T-helper 17 cell (primary cell): ENCODE measurements at places on chromosomes 13 and 19. TPM values are rescaled to one million over a fixed set of nuclear protein-coding genes. Genes with fewer than 3 reads are reported as not detected.

- no peak for DNase-seq
These were observed 9.3 kb downstream of the PPFIA3 start for GRCh38 chr19:49128545-49129237.

DNA sequence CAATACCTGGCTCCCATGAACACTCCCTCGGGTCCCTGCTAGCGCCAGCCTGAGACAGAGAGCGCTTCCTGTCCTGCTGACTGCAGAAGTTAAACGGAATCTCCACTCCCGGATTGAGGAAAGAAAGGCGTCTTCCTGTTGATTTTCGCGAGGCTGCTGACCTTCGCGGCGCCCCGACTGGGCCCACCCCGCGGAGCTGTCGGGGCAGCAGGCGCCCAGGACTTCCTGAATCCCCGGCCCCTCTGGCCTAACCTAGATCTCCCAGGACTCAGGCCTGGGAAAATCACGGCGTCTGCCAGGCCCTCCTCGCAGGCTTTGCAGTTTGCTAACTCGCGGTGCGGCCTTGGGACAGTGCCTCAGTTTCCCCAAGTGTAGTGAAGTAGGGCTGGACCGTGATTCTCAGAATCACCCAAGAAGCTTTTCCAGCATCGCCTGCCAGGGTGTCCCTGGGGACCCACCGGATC is 108.8 kb downstream of the KCTD15 start:
- DNase-seq = no peak

DNA sequence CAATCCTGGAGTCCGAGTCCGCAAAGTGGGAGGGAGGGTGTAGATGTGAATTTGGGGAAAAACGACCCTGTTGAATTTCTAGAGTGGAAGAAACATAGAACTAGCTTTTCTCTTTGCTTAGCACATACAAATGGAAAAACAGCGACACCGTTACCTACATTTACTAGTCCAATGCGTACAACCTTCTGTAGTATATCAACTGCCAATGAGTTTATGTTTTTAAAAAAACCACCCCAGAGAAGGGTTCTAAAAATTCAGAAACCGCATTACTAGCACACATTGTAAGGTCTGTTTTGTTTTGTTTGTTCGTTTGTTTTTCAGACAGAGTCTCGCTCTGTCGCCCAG is 332 bp upstream of the SUPT20H start:
- DNase-seq = no peak

Gene CFAP97D2
- not detected for total RNA-seq

DNA sequence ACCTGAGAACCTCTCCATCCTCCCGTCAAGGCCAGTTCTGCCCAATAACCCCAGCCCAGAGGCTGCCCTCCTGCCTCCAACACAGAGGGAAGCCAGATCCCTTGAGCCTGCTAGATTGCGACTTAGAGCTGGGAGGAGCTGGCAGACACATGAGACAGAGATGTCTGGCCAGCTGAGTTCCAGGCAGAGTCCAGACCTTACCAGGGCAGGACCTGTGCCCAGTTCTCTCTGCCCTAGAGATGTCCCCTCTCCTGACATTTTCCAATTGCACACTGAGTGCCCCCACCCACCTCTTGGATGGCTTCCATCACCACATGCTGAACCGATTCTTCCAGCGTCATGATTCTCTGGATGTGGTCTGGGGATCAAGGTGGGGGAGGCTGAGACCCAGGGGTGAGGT is 3.0 kb downstream of the HOOK2 start:
- DNase-seq = no peak

DNA sequence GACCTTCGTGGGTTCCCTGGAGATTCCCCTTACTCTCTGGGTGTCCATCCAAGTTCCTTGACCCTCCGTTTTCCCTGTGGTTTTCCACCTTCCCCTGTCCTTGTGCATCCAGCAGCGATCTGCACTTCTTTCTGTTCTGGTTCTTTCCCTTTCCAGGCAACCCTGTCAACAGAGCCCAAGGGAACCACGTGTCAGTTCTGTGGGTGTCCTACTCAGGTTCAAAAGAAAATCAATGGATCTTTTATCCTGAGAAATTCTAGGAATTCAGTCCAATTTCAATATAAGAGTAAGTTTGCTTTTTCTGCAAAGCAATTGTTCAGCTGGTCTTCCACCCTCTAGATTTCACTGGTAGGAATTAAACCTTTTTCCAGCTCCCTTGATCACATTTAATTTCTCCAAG is 1394.8 kb upstream of the SLC10A2 start:
- DNase-seq = no peak

Gene CEACAM4
- 0.92 TPM for total RNA-seq

- DNase-seq = peak; percentile 86
These were observed at the start of gene CLASRP for GRCh38 chr19:45038931-45039893. TSS of gene CLASRP (plus strand) at chr19:45039045. CDS start at chr19:45040213, 1,168 bp downstream.

DNA sequence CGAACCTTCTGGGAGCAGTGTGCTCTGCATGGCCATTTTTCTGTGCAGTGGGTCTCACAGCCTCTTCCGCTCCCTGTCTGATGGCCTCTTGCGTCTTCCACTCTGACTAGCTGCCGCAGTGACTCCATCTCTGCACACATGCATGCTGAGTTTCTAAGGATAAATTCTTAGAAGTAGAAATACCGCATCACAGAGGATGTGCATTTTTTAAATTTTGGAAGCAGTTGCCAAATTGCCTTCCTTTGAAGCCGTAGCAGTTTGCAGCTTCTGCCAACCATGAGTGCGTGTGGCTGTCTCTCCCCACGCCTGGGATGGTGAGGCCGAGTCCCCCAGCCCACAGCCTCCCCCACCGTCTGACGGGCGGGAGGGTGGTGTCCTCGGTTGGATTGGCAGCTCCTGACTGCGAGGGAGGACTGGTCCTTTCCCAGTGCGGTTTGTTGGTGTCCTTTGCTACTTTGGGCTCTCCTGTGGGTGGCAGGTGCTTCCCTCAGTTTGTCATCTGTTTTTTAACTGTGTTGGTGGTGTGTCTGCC is 9.8 kb downstream of the FZR1 start:
- no peak for DNase-seq

Gene TNFRSF19
- total RNA-seq = 0.16 TPM

Gene CEBPA
- 2.4 TPM for total RNA-seq

Gene KCNC3
- 1.4 TPM for total RNA-seq

DNA sequence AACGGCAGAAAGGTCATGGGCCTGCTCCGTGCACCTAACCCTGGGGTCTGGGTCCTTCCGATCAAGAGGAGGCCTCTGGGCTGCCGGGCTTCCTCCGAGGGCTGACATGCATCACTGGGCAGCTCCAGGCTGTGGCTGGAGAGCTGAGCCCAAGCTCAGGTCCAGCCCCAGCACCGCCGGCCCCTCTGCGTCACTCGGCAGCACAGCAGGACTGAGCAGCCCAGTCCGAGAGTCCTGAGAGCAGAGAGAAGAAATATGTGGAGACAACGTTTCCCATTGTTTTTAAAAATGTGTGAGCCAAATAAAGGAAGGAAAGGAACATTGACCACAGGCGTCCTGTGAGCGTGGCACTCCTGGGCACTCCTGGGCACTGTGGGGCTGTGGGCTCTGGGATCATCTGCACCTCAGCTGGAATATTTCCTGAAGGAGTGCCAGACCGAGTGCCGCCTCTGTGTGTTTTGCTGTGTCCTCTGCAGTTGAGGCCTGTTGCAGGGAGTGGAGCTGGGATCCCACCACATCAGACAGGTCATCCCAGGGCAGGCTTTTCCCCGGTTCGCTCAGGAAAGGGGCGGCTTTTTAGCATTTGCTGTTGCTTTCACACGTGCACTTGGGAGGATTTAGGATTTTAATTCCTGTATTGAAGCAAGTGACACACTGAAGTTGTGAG is 37.8 kb upstream of the TFDP1 start:
- DNase-seq = no peak

GRCh38 chr13:99990126-99990977 is 8.8 kb downstream of the ZIC2 start:
- DNase-seq = no peak

Gene CPAMD8
- total RNA-seq = 3.3 TPM

Gene FCER2
- total RNA-seq = not detected

- no peak for DNase-seq
These were observed 1.4 kb downstream of the CLASRP start for GRCh38 chr19:45040059-45040771.

Gene FUT6
- not detected for total RNA-seq

Gene WDFY2
- 52.2 TPM for total RNA-seq

Gene CEACAM20
- not detected for total RNA-seq

GRCh38 chr13:46392967-46393366 is 5.9 kb upstream of the RUBCNL start:
- no peak for DNase-seq

DNA sequence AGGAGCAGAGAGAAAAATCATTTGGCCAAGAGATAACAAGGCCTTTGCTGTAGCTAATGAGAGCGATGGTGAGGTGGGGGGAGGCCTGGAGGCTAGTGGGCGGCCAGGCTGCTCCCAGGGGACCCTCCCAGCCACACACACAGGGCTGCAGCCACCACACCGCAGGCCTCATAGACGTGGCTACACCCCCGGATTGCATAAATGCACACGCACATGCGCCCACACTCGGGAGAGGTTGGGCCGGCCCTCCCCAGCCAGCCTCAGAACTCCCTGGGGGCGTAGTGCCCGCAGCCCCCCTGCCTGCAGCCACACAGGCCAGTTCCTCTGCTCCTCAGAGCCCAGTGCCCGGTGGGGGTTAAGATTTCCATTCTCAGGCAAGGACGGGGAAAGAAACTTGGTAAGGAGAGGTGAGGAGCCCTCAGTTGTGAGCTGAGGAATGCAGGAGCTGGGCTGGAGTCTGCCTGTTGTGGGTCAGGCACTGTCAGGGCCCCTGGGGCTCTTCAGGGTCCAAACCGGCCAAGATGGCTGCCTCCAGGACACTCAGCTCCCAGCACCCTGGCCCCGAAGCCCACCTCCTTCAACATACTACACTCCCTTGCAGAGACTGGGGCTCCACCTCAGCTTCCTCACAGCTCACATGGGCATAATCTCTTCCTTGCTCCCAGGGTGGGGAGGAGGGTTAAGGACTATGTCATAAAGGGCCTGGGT is 8.0 kb downstream of the PTH2 start:
- no peak for DNase-seq

- no peak for DNase-seq
These were observed 671.1 kb upstream of the SPRY2 start for GRCh38 chr13:81012031-81012430.
